ENCODE measurements at places on chromosomes 2 and 18. TPM values are rescaled to one million over a fixed set of nuclear protein-coding genes. Genes with fewer than 3 reads are reported as not detected.

- no peak for DNase-seq
These were observed 1379.1 kb upstream of the CDH2 start for GRCh38 chr18:29556070-29556469.

DNA sequence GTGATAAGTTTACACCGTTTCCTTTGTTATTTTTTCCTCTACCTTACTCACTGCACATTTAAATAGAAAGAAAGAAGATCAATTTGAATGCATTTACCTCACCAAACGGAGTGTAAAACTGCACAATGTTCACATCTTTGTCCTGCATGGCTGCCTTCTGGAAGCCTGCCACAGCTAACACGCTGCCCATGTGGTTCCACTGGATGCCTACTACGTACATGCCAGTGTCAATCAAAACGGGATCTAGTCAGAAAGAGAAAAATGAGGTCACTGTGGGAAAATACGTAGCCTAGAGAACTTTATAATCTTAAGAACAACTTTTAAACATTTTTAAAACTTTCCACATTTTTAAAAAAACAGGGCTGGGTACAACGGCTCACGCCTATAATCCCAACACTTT, 16.4 kb downstream of the WDR35 start:
- DNase-seq: no peak

DNA sequence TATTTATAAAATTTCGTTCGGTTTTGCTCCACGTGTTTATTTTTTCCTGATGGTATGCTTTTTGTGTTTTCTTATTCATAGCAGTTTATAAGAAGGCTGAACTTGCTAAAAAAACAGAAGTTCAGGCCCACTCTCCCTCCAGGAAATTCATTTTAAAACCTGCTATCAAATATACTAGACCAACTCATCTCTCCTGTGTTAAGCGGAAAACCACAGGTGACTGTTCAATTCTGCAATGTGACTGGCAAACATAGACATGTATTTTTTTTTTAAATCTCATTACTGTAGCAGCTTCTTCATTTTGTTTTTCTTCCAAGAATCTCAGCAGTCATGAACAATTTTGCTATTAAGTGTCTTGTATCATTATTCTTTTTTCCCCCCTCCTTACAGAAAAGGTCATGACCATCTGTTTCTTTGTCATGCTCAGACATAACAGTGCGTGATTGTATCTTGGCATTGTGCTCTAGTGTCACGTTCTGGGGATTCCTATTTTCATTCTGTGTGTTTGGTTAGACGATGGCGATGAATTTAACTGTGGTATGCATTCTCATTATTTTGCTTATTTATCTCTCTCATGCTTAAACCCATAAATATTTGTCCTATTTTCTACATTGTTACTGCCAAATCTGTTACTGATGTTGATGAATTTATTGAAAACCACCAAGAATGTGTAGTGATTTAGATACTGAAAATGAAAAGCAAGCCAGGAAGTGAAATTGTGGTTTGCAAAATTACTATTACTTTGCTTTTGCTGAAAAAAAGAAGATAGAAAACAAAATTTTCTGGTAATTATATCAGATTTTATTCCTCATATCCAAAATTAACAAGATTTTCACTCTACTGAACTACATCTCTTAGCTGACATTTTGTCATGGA, 74.6 kb upstream of the UNC80 start:
- DNase-seq: no peak

DNA sequence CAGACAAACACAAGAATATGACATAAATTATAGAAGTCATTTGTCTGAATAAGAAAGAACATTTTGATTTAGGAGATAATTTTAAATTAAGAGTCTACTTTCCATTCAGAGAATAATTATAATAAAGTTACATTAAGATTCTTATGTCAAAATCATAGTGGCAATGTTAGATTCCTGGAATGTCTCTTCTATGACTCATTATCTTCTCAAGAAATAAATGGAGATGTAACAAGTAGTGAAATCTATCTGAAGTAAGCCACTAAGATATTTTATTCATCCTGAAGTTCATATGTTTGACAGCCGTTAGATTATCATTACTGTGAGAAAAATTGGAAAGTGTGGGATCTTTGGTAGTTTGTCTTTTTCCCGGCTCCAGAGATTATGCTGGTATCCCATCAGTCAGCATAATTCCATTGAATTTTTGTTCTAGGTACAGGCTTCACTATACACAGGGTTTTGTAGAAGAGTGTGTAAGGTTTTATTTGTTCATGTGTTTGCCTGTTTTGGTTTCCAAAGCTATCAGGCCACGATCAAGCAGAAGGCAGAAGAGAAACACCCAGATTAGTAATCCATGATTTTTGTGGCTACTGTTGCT, 1246.6 kb upstream of the LRRTM1 start:
- no peak for DNase-seq

- no peak for DNase-seq
These were observed 8.9 kb upstream of the REL start for GRCh38 chr2:60872510-60872928.

The UGT1A3 gene
- total RNA-seq: 1.1 TPM

The IGFBP5 gene
- total RNA-seq: 103 TPM

DNA sequence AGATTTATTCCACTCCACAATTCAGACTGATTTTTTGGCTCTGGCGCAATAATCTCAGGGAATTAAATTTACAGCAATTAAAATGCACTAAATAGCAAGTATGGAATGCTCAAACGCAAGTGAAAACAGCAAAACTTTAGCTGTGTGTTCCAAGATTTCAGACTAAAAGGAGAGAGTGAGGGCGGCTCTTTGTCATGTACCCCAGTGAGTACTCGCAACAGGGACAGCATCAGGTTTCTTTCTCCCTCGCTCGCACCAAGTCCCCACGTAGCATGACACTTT, 1.1 kb downstream of the ROCK2 start:
- DNase-seq: no peak

DNA sequence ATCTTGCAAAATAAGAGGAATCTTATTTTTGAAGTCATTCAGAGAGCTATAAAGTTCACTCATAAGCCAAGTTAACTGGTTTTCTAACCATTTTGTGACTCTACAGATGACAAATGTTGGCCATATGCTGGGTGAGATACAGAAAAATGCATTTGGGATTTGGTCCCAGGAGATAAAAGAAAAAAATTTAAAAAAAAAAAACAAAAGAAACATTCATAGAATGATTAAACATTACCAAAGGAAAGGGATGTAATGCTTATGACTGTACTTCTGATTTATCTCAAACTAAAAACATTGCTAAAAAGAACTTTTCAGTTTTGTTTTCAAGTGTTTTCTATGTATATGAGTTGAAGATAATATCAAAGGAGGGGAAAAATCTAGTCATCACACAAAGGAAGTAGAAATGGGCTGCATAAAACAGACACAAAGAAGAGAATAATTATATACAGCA, 43.1 kb downstream of the PELI1 start:
- DNase-seq: no peak

The POTEC gene
- total RNA-seq: not detected

The DIPK1C gene
- 0.99 TPM for total RNA-seq

The KIF5C gene
- total RNA-seq: 0.99 TPM

DNA sequence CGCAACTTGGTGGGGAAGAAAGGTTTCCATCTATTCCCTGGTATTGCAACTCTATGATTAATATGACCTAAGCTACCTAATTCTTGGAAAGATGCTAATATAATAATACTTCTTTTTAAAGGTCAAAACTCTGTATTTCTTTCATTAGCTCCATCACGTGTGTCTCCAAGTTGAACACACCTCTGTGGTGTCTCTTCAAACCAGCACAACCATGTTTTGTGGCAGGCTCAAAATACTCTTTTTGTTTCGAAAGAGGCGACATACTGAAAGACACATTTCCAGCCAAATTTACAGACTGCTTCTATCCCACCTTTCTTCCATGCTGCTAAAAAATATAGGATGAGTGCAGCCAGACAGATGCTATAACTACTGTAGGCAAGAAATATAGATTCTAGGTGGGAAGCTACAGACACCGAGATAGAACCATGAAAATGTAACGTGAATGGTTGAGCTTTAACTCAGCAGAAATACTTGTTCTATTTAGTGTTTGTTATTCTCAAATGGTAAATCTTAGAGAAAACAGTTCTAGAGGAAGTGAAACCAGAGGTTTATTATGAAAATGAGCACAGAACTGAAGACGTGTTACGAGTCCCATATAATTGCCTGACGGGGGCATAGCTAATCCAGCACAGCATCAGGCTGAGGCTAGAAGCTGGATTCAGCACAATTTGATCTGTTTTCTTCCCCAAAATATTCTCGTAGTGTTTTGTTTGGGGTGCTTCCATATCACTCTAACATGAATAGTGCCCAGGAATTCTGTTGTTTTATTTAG, 991.5 kb upstream of the FANCL start:
- no peak for DNase-seq

- no peak for DNase-seq
These were observed 18.5 kb downstream of the TMEM177 start for GRCh38 chr2:119697290-119698020.

DNA sequence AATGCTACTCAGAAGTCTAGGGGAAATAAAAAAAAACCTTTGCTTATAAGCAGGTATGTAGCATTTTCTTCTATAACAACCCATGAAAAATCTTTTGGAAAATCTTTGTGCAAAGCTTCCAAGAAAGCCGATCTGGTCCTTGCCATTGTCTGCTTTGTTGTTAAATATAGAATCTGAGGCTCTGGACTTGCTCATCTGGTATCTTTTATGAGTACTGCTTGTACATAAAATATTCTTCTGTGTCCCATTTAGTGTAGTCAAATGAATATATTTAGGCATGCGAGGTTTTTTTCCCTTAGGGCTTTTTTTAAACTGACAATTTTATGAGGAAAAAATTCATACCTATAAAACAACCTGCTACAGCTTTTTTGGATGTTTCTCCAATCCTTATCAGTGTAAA, 45.0 kb upstream of the RMND5A start:
- no peak for DNase-seq

- DNase-seq: no peak
These were observed 151.3 kb upstream of the SOX11 start for GRCh38 chr2:5540856-5541255.

The ASPRV1 gene
- total RNA-seq: 1,715 TPM

GRCh38 chr2:71466301-71467179, 13.2 kb downstream of the DYSF start:
- DNase-seq: peak; percentile 84

The SLC5A7 gene
- total RNA-seq: not detected

The RGPD3 gene
- 0.30 TPM for total RNA-seq

DNA sequence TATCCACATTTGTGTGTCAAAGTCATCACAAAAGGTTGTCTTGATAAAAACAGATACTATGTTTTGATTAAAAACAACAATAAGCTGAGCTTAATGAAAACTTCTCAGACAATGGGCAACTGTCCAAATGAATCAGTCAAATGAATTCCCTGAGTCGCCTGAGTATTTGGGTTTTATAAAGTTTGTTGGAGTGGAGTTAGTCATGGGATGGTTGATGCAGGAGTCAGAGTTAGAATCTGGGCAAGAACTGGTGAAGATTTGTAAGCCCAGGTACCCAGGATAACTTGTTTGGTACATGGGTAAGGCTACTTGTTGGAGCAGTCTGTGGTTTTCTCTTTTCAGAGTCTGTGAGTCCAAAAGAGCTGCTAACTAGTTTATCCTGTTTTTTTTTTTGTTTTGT, 34.4 kb upstream of the RAPGEF4 start:
- no peak for DNase-seq

The PPM1G gene
- 40.2 TPM for total RNA-seq

DNA sequence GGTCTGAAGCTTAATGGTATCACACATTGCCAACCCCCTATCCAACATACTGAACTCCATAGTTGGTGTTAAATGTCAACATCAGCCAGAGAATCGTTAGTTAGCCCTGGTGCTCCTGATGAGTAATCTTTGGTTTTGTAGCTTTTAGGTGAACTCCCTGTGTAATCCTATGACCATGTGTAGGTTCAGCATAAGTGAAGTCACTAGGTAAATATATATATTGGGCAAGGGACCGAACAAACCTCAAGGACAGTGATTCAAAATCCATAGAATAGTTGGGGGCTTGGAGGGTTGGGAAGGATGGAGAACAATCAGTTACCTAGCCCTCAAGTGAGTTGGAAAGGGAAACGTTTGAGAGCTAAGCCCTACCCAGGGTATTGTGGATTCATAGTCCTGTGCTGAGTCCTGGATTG, 16.0 kb upstream of the AP1S3 start:
- DNase-seq: no peak

The CCDC141 gene
- 0.15 TPM for total RNA-seq

The KCNJ13 gene
- 0.84 TPM for total RNA-seq

The ARHGEF4 gene
- total RNA-seq: 106 TPM

DNA sequence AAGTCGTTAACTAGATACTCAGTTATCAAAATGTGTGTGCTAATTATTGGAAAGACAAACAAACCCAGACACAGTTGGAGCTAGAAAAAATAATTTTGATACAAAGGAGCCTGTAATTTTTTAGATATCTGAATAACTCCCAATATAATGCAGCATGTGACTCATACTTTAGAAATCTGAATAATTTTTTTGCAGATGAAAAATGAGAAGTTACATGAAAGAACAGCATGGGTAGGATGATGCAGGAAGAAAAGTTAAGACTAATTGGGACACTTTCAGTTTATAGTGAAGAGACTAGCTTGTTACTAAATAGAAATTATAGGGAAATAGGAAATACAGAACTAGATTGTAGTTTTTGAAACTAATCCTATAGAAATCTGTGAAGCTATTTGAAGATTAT, 945.8 kb downstream of the CBLN2 start:
- DNase-seq: no peak

- no peak for DNase-seq
These were observed 476.4 kb upstream of the ZEB2 start for GRCh38 chr2:144996225-144996795.

The SLC16A14 gene
- 5.2 TPM for total RNA-seq
